ENCODE measurements at places on chromosomes 7 and 10.
A peak's percentile ranks its signal among the peaks of the same experiment; 100 is the strongest.

DNA sequence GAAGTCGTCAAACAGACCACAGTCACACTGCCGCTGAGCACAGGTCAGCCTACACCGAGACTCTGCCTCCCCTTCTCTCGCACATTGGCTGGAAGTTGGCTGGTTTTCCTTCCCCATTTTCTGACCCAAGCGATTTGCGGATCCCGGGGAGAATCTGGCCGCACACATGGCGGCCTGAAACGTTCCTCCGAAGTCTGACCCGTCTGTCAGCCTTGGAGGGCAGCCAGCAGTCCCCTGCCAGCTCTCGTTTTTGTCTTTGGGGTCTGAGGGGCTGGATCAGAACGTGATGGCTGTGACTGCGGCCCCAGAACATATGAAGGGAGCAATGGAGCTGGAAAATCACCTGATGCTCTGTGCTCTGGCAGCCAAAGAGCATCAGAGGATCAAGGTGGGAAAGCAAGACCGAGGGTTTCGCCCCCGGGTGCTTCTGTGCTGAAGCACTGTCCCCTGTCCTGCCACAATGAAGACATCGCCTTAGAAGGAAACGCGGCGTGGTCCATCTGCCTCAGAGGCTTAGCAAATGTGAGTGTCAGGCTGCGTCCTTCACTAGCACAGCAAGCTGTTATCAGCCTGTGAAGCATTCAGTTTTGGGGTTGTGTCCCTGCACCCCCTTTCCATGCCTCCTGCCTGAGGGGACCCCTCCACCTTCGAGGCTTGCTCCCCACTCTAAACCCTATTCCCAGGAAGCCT lies 119.3 kb upstream of the SHH start:
- no peak for DNase-seq

DNA sequence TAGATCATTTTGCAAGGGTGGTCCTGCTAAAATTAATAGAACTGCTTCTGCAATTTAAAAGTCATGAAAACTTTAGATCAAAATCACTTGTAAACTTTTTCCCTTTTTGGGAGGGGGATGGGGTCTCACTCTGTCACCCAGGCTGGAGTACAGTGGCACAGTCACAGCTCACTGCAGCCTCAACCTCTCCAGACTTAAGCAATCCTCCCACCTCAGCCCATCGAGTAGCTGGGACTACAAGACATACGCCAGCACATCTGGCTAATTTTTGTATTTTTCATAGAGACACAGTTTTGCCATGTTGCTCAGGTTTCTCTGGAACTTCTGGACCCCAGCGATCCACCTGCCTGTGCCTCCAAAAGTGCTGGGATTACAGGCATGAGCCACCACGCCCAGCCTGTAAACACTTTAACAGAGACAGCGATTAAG lies 79.7 kb downstream of the LRRC17 start:
- no peak for DNase-seq

GRCh38 chr7:30604901-30605300 lies 10.2 kb downstream of the GARS1 start:
- DNase-seq = no peak

- DNase-seq = no peak
Measured at GRCh38 chr10:79495791-79496190, 16.5 kb upstream of the EIF5AL1 start.

DNA sequence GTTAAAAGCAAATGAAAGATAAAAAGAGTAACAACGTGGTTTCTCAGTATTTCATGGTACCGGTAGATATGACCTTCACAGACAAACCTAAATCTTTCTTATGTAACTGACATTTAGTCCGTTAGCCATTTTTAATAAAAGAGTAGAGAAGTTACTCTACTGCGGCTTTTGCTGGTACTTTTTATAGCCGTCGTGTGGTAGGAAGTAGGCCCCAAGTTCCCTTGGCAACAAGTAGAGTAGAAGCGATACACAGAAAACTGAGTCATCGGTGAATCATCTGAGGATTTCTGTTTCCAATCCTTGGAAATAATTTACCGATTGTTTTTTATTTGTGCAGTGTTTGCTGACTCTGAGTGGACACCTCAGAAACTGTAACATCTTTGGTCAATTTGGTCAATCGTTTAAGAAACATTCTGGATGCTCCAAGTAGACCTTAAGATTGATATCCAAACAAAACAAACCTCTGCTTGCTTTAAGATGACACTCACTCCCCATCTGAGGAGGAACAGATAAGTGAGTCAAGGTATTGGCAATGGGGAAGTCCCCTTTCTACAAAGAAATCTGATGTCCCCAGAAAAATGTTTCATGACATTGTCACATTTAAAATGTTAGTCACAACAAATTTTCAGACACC lies 63.9 kb upstream of the AHR start:
- DNase-seq = peak; percentile 49

DNA sequence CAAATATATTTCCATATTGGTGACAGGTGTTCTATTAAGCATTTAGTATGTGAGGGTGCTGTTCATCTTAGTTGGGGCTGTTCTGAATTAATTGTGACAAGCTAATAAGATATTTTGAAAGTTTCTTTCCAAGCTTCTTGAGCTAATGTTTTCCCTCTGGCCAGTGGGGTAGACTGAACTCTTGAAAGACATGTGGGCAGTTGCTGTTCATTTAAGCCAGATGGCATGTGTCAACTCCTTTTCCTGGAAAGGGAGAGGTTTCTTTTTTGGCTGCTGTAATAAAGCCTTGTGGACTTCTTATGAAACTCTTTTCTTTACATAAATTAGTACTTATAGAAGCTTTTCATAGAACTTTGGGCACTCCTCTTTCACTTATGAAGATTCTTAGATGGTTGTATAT lies 21.7 kb downstream of the RAB18 start:
- no peak for DNase-seq

DNA sequence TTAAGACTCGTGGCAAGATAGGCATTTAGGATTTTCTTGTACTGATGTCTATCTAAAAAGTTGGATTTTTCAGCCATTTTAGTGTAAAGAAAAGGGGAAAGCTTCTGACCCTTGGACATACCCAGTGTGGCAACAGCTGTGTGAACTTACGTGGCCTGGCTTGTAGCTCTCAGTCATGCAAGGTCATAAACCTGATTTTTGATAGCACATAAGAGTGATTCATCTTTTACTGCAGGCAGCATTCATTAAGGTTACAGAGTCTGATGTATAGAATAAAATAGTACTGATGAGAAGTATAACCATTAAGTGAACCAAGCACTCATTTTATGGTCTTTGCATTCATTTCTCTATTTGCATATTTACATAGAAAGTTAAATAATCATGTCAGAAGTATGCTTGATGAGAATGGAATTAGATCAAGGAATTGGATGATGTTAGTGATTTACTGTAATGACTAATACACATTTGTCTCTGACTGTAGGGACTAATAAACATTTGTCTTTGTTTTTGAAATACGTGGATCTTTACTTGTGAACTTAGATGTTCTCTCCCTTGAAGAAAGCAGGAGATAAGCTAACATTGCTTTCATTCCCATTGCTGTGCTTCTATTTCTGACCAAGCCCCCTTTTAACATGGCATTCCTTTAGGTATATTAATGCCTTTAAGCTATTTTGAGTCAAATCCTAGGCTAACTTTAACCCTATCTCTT lies 88.2 kb downstream of the GSDME start:
- DNase-seq = no peak

GRCh38 chr10:16975188-16975587 lies 154.4 kb downstream of the CUBN start:
- DNase-seq = no peak

- no peak for DNase-seq
Measured at GRCh38 chr7:144391823-144392255, 11.7 kb downstream of the NOBOX start.

DNA sequence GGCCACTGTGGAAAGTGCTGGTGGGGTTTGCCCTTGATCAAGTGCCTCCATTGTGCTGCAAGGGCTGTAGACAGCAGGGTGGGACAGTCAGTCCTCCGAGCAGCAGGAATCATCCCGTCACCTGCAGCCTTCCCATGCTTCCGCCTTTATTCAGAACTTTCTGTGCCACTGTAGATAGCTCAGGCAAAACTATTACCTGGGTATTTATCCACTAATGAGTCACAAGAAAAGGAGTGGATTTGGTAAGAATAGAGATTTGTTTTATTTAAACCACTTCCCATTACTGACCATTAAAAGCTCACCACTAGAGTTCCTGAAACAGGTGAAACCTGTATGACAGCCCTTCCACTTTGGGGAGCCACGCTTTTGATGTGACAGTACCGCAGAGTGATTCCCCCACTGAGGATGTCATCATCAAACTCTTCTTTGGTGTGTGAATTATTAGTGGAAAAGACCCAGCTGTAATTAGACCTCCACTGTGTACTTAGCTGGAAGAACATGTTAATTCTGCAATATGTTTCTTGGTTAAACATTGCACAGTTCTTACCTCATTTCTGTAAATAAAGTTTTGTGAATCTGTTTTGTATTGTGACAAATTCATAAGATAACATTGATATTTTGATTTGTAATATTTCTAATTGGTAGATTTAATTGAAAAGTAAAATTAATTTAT lies 208.8 kb downstream of the MLLT10 start:
- no peak for DNase-seq

- no peak for DNase-seq
Measured at GRCh38 chr10:126387041-126387921, 996 bp downstream of the ADAM12 start.

GRCh38 chr10:111872591-111872990 lies 311.0 kb downstream of the GPAM start:
- DNase-seq = no peak

Measured in activated gamma-delta T cell treated with anti-CD3 and anti-CD28 coated beads, Interleukin-2, amount 50 U/mL, for 16 hours (primary cell).